ENCODE measurements at places on chromosomes 3 and 15.

GRCh38 chr3:49519916-49520385 is 34.3 kb upstream of the BSN start:
- no peak for DNase-seq

DNA sequence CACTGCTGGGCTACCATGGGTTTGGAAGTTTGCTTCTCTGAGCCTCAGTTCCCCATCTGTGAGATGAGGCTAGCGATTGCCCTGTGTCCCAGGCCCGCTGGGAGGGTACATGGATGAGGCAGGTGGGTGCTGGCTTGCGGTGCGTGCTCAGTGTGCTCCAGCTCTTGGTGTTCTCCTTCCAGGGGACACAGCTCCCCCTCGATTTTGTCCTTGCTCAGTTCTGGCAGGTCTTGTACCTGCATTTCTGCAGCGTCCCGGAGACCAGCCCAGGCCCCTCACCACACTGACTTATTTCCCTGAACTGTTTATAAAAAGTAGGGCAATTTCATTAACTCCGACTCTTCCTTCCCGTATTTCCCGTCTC is 95.4 kb downstream of the TBC1D2B start:
- DNase-seq, result no peak

DNA sequence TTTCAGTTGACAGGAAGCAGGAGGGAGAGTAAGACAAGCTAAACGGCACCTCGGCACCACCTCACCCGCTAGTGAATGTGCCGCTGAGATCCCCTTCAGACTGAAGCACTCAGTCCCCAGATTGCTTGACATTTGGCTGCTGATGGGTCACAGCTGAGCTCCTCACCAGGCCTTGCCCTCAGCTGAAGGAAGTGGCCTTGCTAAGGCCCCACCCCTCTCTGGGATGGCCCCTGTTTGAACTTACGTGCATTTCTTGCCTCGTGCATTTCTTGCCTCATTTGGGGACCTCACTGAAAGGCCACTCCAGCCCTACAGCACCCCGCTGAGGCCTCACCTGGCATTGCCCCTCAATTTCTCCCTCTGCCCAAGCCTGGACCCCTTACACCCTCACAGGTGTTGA is 39.8 kb downstream of the EOGT start:
- no peak for DNase-seq

GRCh38 chr3:69936266-69936665 is 63.3 kb upstream of the SAMMSON start:
- no peak for DNase-seq

DNA sequence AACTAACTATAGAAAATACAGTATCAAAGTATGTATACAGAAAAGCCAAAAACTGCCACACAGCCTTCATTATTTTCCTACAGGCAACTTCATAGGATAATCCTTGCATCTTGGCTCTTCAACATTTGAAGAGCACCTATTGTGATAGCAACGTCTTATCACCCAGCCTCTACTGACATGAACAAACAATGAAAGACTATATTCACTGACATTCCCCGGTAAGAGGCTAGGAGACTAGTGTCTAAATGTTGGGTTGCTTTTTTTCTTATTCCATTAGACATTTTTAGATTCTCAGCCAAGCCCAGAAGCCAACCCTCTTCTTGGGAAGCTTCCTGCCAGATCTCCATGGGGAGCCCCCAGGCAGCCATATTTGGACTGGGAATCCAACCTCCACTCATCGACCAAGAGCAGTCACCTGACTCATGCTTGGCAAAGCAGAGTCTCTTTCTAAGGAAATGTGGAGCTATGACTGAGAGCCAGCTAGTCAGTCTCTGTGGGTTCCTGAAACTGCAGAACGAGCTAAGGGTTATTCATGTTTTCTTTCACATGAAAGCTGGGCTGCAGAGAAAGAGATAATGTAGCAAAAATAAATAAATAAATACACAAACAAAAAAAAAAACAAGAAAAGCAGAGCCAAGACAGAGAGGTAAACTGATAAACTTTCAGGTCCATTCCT is 227.5 kb downstream of the MAGI1 start:
- no peak for DNase-seq

GRCh38 chr3:195401943-195402342 is 40.9 kb downstream of the ACAP2 start:
- DNase-seq, result no peak

DNA sequence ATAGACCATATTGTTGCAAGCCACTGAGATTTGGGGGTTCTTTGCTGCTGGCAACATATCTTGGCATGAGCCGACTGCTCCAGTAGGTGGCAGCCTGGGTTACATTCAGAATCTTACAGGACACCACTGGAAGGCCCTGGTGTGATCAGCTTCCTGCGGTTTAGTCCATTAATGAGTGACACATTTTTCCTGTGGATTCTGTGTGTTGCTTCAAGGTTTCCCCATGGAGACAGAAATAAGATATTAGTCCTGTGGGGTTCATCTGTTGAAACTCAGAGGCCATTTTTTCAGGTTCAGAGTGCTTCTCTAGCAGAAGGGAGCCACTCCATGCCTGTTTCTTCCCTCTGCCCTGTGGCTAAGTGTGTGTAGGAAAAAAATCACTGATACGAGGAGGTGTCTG is 116.2 kb downstream of the MFSD1 start:
- DNase-seq, result peak; percentile 82

DNA sequence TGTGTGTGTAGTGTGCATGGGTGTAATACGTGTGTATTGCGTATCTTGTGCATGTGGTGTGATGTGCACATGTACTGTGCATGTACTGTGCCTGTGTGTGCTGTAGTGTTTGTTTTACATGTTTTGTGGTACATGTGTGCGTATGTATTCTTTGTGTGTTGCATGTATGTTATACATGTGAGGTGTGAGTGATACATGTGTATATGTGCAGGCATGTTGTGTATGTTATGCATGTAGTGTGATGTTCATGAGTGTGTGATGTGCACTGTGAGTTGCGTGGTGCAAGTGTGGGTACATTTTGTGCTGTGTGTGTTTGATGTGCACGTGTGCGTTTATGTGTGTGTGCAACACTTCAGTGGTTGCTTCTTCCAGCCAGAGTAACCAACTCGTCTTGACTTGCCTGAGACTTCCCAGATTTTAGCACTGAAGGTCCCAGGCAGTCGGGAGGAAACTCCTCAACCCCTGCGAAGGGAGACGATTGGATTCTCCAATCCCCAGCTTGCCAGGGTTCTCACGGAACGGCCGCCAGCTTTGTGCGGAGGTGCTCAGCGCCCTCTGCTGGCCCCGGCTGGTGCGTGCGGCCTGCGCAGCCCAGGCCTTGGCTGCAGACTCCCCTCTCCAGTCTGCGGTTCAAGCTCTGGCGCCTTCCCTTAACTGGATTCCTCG is 3.6 kb downstream of the GALNT15 start:
- DNase-seq, result peak; percentile 64

- no peak for DNase-seq
These were observed 94.7 kb downstream of the TBL1XR1 start for GRCh38 chr3:177102553-177102952.

- no peak for DNase-seq
These were observed 114.5 kb upstream of the SPATA16 start for GRCh38 chr3:173255555-173255954.

DNA sequence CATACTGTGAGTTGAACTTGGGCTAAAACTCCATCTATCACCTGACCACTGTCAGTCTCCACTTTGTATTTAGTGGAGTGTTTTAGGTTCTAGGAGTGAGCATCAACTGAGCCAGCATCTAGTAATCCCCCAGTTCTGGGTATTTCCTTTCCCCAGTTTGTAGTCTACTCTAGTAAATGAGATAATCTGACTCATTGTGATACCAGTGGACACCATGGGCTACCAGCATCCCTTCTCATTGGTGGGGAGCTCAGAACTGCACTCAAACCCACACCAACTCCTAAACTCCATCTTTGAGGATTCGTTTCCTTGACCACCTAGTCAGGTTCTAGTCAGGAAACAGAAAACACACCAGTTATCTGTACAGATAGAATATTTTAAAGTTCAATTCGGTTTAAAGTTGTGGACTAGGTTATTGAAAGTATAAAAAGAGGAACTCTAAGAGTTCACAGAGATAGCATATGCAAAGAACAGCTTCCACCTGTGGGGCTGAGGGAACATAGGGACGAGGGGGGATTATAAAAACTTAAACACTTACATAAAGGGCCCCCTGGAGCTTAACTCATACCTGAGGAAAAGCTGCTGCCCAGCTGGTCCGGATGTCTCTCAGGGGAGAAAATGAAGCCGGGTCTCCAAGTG is 36.0 kb downstream of the LEO1 start:
- no peak for DNase-seq

Measured in MM.1S (cell line).